ENCODE measurements at places on chromosomes 11 and 22. TPM values are rescaled to one million over a fixed set of nuclear protein-coding genes. Genes with fewer than 3 reads are reported as not detected.

Gene GGTLC3
- not detected for total RNA-seq

Gene KLHL35
- total RNA-seq, result 3.8 TPM

Gene SHANK3
- total RNA-seq, result 8.2 TPM

Gene GPR83
- total RNA-seq, result not detected

Gene F2
- total RNA-seq, result not detected

DNA sequence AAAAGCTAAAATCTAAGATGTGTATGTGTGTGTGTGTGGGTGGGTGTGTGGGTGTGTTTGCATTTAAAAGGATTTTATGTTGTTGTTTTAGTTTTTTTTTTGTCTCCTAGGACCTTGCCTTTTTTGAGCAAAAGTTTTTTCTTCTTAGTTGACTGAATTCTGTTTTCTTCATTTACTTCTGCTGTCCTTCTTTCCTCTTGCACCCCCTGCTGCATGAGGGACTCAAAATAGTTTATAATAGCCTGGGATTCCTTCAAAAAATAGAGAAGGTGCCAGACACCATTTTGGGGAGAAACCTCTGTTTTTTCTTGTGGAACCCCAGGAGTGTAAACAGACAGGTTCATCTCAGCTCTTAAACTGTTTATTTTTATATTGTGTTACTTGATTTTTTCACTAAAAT is 817.7 kb downstream of the TBC1D22A start:
- DNase-seq, result no peak

DNA sequence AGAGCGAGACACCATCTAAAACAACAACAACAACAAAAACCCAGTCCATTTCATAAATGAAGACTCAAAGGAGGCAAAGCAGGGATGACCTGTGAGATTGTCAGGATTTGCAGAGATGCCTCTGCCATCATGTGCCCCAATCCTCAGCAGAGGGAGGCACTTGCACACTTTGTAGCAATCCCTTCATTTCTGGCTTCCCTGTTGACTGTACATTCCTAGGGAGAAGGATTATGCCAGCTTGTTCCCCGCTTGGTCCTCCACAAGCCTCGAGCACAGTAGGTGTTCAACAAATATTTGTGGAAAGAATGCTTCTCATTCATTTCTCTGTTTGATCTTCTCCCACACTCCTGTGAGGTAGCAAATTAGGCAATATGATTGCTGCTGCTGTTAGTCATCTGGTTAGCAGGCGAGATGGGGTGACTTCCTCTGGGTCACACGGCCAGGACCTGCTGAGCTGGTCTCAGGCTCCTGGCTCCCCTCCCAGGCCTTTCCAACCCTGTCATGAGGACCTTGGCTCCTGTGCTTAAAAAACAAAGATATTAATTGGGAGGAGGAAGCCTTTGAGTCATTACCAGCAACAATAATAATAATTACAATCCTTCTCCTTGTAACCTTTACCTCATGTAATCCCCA is 34.1 kb downstream of the LIF start:
- DNase-seq, result peak; percentile 87

GRCh38 chr22:30705710-30706651 is 11.3 kb downstream of the OSBP2 start:
- DNase-seq, result no peak

DNA sequence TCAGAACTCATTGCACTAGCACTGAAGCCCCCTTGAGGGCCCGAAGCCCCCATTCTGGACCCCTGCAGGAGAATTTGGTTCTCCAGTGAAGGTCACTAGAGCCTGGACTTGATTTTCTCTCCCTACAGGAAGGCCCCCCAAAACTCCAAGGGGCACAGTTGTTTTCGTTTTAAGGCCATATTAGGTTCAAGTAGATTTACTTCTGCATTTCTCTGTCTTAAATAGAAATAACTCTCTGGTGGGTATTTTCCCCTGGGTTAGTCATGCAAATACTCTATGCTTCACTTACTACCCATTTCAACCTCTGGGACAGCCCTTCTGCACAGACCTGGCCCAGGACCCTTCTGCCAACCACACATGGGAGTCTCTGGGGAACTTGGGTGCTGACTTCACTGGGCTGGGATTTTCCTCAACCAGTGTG is 41.6 kb downstream of the WEE1 start:
- DNase-seq, result peak; percentile 81

DNA sequence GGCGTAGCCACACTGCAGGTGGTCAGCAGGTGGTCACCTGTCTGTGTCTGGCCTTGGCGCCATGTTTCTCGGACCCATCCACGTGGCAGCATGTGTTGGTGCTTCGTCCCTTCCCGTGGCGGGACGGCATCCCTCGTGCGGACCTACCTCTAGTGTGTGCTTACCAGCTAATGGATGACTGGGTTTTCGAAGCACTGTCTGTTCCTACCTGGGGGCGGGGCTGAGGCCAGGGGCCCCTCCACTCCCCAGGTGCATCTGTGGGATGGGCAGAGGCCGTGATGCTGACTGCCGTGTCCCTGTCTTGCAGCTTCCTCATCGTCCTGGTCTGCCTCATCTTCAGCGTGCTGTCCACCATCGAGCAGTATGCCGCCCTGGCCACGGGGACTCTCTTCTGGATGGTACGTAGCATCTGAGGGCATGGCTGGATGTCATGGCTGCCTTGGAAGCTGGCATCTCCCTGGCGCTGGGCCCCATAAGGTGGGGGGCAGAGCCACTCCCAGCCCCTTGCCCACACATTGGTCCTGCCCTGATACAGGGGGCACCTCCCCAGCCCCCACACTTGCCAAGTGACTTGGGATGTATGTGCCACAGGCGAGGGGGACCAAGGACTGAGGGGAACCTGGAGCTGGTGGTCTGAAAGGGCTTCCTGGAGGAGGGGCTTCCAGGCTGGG is 82.9 kb downstream of the KCNQ1 start:
- DNase-seq, result peak; percentile 85

DNA sequence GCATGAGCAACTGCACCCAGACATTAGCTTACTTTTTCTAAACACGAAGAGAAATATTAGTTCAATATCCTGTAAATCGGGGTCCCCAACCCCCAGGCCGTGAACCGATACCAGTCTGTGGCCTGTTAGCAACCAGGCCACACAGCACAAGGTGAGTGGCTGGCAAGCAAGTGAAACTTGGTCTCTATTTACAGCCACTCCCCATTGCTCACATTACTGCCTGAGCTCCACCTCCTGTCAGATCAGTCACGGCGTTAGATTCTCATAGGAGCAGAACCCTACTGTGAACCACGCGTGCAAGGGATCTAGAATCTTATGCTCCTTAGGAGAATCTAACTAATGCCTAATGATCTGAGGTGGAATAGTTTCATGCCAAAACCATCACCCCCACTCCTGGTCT is 27.8 kb upstream of the DEPDC7 start:
- DNase-seq, result no peak

- DNase-seq, result no peak
Measured at GRCh38 chr11:18457450-18457849, 1.8 kb downstream of the LDHAL6A start.

GRCh38 chr22:37442537-37442936 is 15.3 kb upstream of the ELFN2 start:
- DNase-seq, result no peak

DNA sequence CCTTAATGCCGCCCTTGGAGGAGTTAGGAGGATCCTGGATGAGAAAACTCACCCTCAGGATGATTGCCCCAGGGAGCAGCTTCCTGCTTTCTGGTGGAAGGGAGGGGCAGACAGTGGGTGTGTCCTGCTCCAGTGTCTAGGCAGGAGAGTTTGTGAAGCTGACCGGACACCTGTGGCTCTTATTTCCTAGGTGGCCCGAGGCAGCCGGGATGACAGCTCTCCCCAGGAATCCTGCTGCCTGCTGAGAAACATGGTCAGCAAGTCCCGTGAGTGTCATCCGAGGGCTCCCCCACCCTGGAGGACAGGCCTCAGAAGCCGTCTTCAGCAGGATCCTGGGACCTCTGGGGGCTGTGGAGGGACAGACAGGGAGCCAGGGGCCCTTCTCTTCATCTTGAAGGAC is 50.4 kb downstream of the ST3GAL4 start:
- DNase-seq, result no peak

- peak; percentile 3 for DNase-seq
Measured at GRCh38 chr11:113497066-113497910, 22.1 kb upstream of the DRD2 start.

GRCh38 chr11:3093281-3094191 is 36.3 kb upstream of the CARS1 start:
- peak; percentile 85 for DNase-seq

- DNase-seq, result no peak
Measured at GRCh38 chr11:122634501-122634900, 21.0 kb upstream of the UBASH3B start.

DNA sequence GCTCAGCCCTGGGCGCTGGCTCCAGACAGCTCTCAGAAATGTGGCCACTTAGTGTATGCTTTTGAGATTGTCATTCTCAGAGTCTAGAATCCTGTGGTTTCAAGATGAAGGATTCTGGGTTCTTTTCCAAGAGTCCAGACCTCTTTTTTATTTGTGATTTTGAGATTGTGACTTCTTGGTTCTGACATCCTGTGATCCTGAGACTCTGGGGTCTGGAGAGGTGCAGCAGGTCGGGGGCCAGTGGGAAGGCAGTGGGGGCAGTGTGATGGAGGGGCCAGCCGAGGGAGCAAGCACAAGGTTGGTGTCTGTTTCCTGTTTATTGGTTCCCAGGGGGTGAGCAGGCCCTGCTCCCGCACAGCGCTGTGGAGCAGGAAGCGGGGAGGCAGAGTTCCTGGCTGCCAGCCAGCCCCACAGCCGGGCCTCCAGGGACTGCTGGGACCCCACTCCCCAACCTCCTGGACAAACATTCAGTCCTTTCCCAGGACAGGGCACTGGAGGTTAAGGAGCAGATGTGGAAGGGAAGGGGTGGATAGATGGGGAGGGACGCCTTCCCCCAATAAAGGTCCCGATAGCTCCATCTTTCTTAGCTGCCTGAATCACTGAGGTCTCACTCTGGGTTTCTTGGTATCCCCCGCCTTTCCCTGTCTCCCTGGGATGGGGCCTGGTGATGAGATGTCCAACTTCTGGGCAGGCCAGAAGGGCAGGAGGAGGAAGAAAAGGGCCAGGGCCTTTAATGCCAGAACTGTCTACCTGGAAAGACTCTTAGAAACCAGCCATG is 13.7 kb downstream of the ARHGEF17 start:
- no peak for DNase-seq

DNA sequence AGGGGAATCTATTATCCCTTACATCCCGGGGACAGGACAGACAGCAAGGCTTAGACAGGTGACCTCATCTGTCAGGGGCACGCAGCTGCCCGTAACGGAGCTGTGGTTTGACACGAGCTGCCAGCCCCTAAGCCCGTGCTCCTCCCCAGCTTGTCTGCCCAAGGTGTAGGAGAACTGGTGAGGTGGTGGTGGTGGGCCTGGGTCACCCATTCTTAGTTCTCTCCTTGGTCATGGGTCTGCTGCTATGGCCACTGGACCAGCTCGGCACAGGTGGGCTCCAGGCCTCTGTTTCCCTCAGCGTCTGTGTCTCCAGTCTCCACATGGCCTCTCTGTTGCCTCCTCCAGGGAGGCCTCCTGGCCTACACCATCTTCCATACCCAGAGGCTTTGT is 5.4 kb downstream of the PARVG start:
- no peak for DNase-seq

- DNase-seq, result no peak
Measured at GRCh38 chr11:115910379-115910778, 406.2 kb upstream of the CADM1 start.

DNA sequence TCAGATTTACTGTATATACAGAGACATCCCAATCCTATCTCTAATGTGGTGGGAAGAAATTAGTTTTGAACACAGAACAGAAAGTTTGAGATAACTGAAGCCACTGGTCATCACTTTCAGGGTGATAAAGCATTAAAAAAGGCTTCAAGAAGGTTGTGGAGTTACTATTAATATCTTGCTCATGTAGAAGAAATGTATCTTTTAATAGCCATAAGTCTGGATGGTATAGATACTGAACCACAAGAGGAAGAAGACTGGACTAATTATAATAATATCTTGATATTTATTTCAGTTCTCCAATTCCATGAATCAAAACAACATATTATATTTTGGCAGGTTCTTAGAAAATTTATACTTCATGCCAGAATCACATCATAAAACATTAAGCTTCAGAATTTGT is 137.1 kb downstream of the TMEM135 start:
- no peak for DNase-seq
